Right cardiac atrium (tissue), 5 donors: ENCODE measurements at places on chromosomes 1 and 21.

DNA sequence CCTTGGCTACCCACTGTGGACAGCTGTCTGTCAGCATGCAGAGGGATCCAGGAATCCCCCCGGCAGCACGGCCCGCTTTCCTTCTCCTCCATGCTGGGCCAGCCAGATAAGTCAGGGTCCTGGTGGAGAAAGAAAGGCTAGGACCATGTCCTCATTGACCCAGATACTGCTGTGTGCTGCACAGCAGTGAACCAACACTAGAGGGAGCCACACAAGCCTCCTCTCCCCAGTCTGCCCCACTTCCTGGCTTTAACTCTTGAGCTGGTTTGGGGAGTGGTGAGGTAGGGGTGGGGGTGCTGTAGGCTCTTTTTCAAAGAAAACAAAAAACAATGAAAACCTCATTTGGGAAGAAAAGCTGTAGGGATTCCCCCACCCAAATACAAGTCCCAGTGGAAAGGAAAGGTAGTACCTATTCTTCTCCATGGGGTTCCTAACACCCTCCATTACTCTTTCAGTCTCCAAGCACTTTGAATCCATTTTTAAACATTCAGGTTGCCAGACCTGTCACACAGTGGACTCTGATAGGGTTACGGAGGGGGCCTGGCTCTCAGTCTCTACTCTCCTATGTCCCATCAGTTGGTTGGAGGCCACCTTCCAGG is 84.9 kb upstream of the CD1D start:
- no peak for DNase-seq

DNA sequence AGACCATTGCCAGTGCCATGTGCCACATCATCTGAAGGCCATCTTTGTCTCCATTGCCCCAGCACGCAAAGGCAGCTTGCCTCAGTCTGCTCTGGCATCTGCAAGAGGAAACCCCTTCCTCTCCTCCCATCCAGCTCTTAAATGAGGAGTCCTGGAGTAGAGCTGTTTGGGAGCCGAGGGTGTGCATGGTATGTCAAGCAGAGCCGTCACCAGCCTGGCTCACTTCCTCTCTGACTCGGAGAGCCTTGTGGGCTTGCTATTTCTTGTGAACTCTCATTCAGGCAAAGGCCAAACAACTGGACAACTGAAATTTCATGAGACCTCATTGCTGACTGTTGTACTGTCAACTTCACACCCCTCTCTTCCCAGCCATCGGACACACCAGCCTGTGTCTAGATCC is 143.9 kb downstream of the SIPA1L2 start:
- DNase-seq: no peak

DNA sequence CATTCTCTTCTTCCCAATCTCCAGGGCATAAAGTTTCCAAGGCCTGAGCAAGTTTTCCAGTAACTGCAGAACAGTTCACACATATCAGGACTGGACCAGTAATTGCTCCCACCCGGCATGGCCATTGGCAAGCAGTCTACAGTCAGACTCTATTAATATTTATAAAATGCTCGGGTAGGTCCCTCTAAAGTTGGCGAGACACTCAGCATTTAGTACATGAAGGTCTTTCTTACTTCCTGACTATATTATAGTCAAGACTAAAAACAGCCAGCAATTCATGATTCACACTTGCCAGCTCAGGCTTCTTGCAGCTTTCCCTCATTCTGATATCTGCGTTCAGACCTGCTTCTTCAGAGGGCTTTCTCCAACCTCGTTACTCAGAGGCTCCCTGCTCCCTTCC is 25.4 kb downstream of the GADD45A start:
- DNase-seq: peak; percentile 46

GRCh38 chr1:7646981-7647901 is 123.9 kb upstream of the VAMP3 start:
- peak; percentile 69 for DNase-seq

- no peak for DNase-seq
Measured at GRCh38 chr1:149936170-149936991, at the start of gene MTMR11. Gene MTMR11 (minus strand): TSS chr1:149936879. CDS start chr1:149936647, 232 bp downstream.

DNA sequence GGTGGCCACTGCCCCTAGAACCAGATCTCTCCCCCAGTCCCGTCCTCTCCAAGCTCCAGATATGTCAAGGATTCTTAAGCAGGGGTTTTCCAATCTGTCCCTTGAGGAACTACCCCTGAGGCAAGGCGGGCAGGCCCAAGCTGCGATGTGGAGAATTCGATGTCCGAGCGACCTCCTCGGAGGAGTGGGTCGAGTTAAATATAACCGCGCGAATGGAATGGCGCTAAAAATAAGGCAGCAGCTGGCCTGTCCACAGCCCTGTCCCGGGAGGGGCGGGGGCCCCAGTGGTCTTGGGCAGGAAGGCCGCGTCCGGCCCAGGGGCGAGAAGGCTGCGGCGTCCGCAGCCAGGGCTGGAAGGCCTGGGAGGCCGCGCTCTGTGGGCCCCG is 5.8 kb upstream of the FOXD3 start:
- DNase-seq: no peak

DNA sequence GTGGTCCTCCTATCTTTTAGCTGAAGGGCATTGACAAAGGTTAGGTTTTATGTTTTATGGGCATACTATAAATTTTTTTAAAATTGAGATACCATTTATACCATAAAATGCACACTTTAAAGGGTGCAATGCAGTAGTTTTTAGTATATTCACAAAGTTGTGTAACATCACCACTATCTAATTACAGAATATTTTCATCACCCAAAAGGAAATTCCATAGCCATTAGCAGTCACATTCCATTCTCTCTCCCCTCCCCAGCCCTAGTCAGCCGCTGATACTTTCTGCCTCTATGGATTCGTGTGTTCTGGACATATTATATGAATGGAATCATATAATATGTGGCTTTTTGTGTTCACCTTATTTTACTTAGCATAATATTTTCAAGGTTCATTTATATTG is 135.8 kb upstream of the B3GALT2 start:
- DNase-seq: no peak

DNA sequence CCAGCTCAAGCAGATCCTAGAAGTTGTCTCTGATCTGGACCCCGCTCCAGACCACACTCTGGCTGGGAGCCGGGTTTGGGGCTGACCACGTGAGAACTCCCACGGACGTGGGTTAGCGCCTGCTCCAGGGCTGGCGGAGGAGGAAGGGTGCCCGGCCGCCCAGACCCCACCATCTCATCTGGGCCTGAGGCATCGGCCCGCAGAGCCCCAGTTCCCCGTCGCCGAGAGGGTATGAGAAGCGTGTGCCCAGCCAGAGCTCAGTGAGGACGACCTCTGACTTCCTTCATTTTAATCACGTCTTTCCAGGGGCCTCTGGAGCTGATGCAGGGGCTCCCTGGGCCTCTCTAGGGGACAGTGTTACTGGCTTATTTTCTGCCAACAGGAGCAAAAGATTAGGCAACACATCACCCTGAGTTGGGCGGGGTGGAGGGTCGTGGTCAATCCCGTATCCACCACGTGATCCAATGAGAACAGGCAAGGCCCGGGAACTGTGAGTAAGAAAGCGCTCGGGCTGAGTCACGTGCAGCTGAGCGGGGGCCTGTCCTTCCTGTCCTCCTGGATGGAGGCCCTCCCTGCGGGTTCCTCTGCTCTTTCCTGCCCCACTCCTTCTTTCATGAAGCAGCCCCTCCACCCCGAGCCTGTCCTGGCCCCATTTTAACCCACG is 81.1 kb downstream of the SIK1 start:
- peak; percentile 33 for DNase-seq

- no peak for DNase-seq
Measured at GRCh38 chr1:83746234-83746633, 252.7 kb downstream of the TTLL7 start.

- DNase-seq: no peak
Measured at GRCh38 chr1:44609768-44610526, 64.3 kb downstream of the TMEM53 start.

GRCh38 chr1:216221260-216221700 is 202.0 kb downstream of the USH2A start:
- no peak for DNase-seq

GRCh38 chr1:11806307-11806936 is 431 bp downstream of the CLCN6 start:
- no peak for DNase-seq

- no peak for DNase-seq
Measured at GRCh38 chr1:18819986-18820790, 39.3 kb downstream of the TAS1R2 start.

DNA sequence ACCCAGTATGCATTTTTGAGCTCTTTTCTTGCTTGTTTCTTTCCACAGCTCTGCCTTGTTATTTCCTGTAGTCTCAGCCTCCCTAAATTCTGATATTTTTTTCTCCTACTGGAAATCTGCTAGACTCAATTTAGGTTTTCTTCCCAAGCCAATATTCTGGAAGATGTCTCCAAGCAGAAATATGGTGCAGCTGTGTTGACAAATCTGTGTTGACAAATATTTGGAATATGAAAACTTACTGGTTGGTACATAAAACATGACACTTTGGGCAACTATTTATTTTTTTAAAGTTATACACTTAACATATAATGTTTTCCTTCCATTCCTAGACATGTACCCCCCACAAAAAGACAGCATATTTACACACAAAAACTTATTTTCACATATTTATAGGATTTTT is 1048.4 kb downstream of the NCAM2 start:
- no peak for DNase-seq

GRCh38 chr1:179549368-179549700 is 26.4 kb downstream of the NPHS2 start:
- no peak for DNase-seq

DNA sequence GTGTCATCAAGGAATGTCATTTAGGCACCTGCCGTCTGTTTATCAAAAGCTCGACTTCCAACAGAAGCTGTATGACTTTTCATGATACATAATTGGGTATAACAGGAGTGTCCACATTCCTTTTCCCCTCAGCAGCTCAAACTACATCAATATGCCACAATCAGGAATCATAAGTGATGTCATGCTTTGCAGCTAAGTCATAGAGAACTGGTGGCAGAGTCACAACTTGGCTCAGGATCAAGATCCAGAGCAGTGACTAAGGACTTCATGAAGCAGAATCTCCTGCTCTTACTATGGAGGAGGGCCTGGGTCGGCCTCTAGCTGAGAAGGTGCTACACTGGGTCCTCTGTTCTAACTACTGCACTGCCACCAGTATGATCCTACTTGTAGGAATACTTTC is 36.5 kb upstream of the AGBL4 start:
- peak; percentile 12 for DNase-seq

DNA sequence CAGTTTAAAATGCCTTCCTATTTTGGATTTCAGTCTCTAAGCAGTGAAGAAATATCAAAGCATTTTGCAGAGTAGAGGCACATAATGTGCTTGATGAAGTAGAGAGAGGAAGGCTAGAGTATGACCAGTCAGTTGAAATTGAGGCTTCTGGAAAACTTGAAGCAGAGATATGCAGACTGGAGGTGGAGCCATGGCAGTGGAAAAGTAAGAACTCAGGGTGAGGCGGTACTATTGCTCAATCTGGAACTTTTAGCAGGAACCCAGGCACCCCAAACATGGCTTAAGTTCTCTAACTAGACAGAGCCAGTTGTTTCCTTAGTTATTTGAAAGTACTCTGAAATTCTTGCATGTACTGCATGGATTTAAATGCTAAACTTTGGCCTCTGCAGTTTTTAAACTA is 288.6 kb downstream of the HHAT start:
- DNase-seq: no peak

DNA sequence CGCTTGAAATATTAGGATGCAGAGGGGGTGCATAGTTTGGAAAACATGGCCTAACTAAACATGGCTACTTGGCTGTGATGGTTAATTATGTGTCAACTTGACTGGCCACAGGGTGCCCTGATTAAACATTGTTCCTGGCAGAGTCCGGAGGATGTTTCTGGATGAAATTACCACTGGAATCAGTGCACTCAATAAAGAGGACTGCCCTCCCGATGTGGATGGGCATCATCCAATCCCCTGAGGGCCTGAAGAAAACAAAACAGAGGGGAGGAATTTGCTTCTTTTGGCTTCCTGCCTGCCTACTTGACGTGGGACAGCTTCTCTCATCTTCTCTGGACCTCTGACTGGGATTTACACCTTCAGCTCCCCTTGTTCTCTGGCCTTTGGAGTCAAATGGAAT is 79.1 kb upstream of the KCNE2 start:
- DNase-seq: no peak

DNA sequence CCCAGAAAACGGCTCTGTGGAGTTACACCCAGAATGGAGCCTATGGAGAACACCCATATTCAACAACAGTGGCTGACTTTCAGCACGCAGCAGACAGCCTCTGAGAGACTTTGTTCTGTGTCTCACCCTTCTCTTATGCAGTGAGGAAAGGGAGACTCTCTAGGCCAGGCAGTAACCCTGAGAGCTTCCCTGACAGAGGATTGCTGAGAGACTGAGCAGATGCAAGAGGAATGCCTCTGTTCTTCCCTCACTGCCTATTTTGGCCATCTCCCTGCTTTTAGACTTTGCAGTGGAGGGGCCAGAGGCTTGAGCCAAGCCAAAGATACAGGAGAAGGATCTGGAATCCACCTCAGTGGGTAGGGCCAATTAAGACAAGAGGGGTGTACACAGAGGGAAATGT is 41.8 kb upstream of the SLC16A1 start:
- no peak for DNase-seq

- DNase-seq: no peak
Measured at GRCh38 chr1:53615101-53615500, 123.9 kb downstream of the GLIS1 start.

DNA sequence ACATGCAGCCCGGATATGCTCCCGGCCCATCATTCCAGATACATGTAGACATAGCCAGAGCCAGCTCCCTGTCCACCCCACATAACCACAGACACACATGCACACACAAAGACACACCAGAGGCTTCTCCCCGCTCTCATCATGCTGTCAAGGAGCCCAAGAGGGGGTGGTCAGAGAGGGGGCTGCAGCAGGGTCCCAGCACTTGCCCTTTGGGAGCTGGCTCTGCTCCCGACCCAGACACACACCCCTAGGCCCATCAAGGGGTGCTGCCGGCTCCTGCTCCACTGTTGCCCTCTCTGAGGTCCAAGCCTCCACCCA is 2.6 kb downstream of the PTAFR start:
- DNase-seq: no peak

DNA sequence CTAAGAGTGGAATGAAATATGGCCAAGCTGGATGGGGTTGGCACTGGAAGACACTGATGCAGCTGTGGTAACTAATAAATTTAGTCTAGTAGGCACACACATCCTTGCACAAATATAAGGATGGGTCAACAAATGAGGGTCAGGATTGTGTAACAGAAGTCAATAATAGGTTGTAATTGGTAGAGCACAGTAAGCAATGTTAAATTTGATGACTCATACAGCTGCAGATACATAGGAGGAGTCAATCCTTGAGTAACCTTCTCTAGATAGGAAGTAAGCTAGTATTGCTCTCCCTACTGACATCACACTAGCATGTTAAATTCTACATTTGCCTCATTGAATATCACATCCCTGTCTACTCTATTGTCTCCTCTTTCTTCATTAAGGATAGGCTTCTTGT is 332.1 kb downstream of the PTPRC start:
- DNase-seq: no peak

- DNase-seq: peak; percentile 47
Measured at GRCh38 chr1:23577056-23578004, 18.0 kb upstream of the ID3 start.
